ENCODE measurements at places on chromosomes 12 and 14. TPM values are rescaled to one million over a fixed set of nuclear protein-coding genes. Genes with fewer than 3 reads are reported as not detected.

Gene MSI1
- total RNA-seq, result 0.28 TPM

Gene PHC1
- 14.5 TPM for total RNA-seq

Gene MYF6
- not detected for total RNA-seq

Gene EML1
- total RNA-seq, result 6.0 TPM

Gene GUCY2C
- 0.20 TPM for total RNA-seq

Gene CDKN3
- total RNA-seq, result 17.7 TPM

Gene RHEBL1
- 0.44 TPM for total RNA-seq

Gene EXOC3L4
- 0.20 TPM for total RNA-seq

Gene CLMN
- 9.6 TPM for total RNA-seq

Gene DPPA3
- total RNA-seq, result not detected

Gene TCL1B
- not detected for total RNA-seq

Gene OAS2
- 20.6 TPM for total RNA-seq

Gene PTGER2
- 0.40 TPM for total RNA-seq

Gene RND1
- 2.6 TPM for total RNA-seq

Gene CCDC88C
- 26.7 TPM for total RNA-seq

Gene DCN
- 57.4 TPM for total RNA-seq

Gene GPR68
- 11.6 TPM for total RNA-seq

Gene TGM1
- 1,652 TPM for total RNA-seq

Gene CMA1
- total RNA-seq, result 0.64 TPM

Gene PAX9
- 83.6 TPM for total RNA-seq

Gene P2RX2
- not detected for total RNA-seq

Gene SLC5A8
- not detected for total RNA-seq

Gene COX8C
- not detected for total RNA-seq

Gene PA2G4
- 125 TPM for total RNA-seq

Gene COL2A1
- total RNA-seq, result not detected

Gene FBLN5
- 2.8 TPM for total RNA-seq

Gene PEX5
- 21.6 TPM for total RNA-seq

Gene OR6C2
- total RNA-seq, result 0.12 TPM

Gene FICD
- total RNA-seq, result 1.1 TPM

Gene CCDC177
- not detected for total RNA-seq

Gene SNAPC1
- total RNA-seq, result 3.8 TPM

Gene TPH2
- not detected for total RNA-seq

Gene PKP2
- 13.7 TPM for total RNA-seq

Gene STXBP6
- total RNA-seq, result 0.56 TPM

Gene SELPLG
- total RNA-seq, result 0.76 TPM

Gene FGF23
- total RNA-seq, result not detected

Gene RASAL1
- total RNA-seq, result 53.1 TPM

Gene KERA
- not detected for total RNA-seq

Gene SLC7A8
- 51.1 TPM for total RNA-seq

Gene GYS2
- total RNA-seq, result 0.68 TPM

Gene JAG2
- total RNA-seq, result 18.9 TPM

Gene RIC8B
- total RNA-seq, result 3.0 TPM

Gene EML5
- 1.4 TPM for total RNA-seq

Gene ANKS1B
- 2.8 TPM for total RNA-seq

Gene PIWIL1
- not detected for total RNA-seq

Gene P2RX7
- 4.1 TPM for total RNA-seq

Gene TSPAN8
- total RNA-seq, result 0.60 TPM

Gene AKAP3
- total RNA-seq, result 0.32 TPM

Gene PLXNC1
- 1.7 TPM for total RNA-seq

Gene CLEC1B
- not detected for total RNA-seq

Gene NR1H4
- total RNA-seq, result not detected

Gene NRIP2
- 0.08 TPM for total RNA-seq
